ENCODE measurements at places on chromosomes 5 and 9. TPM values are rescaled to one million over a fixed set of nuclear protein-coding genes. Genes with fewer than 3 reads are reported as not detected.

DNA sequence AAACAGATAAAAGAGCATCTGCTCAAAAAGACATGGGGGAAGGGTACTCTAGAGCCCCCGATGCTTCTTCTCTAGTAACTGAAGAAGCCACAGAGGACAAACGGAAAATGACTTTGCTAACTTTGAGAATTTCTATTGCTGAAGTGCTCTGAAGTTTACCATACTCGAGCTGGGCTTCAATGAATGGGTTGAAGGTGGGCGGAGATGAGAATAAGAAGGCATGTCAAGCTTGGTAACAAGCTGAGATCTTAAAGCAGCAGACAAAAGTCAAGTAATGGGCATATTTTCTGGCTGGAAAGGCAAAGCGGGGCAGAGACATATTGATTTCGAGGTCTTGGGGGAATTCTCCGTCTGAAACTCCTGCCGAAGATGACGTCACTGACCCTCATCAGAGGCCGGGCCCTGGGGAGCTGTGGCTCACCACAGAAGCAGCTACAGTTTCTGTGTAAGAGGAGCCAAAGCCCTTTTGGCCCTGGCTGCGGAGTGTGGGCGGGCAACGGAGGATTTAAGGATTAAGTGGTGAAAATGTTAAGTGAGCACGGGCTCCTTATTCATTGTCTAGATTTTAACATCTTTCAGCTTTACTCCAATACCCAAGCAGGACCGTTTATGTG, 115.8 kb upstream of the SLIT3 start:
- H3K27me3 ChIP-seq = no peaks in the 10 kb centered on the region
- no peaks in the 10 kb centered on the region for H3K36me3 ChIP-seq
- H3K4me3 ChIP-seq = no peak overlapping the region
- DNase-seq = no peak

DNA sequence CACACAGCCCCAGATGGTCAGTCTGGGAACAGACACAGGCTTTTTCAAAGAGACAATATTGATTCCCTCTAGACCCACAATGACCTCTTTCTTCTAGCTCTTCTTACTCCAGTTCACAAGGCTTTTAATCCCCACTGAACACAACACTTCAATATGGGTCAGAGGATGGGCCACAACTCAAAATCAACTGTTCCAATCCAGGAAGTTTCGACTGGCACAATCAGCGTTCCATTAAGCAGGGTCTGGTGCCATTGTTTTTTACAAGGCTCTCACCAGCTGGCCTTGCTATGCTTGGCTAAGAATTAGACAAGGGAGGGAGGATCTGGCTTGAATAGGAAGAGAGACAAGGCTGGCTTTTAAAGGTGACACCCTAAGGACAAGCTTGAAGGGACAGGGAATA, 199.4 kb upstream of the SLC24A2 start:
- no peak for DNase-seq
- H3K36me3 ChIP-seq = no peaks in the 10 kb centered on the region
- H3K4me3 ChIP-seq = no peak overlapping the region
- H3K27ac ChIP-seq = no peak overlapping the region
- H3K4me1 ChIP-seq = no peaks in the 10 kb centered on the region

DNA sequence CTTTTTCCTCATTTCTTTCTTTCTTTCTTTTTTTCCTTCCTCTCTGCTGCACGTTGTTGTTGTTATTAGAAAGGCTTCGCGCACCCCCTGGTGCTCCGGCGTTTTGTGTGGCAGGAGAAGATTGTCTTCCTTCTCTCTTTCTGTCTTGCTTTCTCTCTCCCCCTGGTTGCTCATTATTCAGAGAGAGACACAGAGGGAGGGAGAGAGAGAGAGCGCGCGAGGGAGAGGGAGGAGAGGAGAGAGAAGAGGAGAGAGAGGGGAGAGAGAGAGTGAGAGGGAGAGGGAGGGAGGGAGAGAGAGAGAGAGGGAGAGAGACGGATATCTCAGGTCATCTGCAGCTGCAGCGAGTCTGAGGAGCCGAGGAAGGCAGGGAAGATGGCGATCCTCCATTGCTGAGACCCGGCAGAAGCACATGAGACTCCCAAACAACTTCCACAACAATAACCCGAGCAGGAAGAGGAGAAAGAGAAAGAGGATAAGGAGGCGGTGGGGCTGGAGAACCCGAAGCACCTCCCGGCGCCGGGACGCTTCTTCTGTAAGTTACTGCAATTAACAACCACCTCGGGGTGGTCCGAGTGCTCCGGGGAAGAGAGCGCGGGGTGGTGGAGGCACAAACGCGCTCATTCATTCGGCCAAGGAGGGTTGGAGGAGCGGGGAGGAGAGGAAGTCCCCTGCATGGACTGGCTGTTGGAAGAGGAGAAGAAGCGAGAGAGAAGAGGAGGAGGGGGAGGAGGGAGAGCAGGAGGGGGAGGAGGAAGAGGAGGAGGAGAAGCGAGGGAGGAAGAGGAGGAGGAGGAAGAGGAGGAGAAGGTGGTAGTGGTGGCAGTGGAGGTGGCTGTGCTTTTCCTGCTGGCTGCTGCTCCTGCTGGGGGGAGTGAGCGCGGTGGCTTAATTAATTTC, at the start of gene ZNF462:
Gene ZNF462, plus strand, starts transcription at position 346 of the 900 bp plus-strand sequence. CDS start 60,218 bp downstream, outside the sequence.
- H3K27me3 ChIP-seq = no peaks in the 10 kb centered on the region
- H3K4me1 ChIP-seq = peaks cover 42% of the 10 kb centered on the region
- H3K4me3 ChIP-seq = peak within 1 kb of the TSS; percentile 77
- H3K27ac ChIP-seq = peak within 1 kb of the TSS; percentile 91
- no peaks in the 10 kb centered on the region for H3K36me3 ChIP-seq

DNA sequence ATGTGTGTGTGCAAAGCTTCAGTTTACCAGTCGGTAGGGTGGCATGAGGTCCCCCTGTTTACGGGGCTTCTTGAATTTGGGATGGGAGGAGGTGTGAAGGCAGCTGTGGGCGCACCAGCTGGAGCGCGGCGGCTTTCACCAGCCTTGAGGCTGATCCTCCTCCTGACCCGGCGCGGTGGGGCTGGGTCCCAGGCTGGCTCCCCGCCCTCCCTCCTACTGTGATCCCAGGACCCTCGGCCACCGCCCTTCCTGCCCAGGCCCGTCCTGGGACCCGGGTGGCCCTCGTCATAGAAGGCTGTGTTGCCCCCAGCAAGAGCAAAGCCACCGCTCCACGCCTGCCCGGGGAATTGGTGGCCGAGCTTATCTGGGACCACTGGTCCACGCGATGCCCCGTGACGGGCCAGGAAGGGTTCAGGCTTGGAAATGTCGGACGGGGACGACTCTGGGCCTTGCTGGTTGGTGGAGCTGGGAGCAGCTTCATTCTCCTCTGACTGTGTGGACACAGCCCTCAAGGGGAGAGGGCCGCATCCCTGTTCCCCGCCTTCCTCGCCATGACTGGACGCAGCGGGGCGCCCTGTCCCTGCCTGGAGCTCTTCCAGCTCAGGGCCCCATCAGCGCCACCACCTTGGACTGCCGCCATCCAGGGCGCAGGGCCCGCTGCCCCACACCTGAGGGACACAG, 271.1 kb upstream of the IRX1 start:
- H3K4me1 ChIP-seq = peaks cover 23% of the 10 kb centered on the region
- no peak overlapping the region for H3K4me3 ChIP-seq

DNA sequence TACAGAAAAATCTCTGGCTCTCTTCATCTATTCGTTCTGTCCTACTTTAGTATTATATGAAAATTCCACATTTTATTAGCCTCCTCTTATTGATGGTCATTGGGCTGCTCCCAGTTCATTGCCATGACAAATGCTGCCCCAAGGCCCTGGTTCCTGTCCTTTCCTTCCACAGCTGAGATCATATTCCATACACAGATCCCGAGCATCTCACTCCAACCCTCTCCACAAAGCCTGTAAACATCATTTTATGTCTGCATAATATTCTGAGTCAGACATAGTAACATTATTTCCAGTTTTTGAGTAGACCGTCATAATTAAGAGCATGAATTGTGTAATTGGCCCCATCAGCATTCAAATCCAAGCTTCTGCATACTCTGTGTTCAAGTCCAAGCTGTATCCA, 86.3 kb downstream of the MVB12B start:
- no peaks in the 10 kb centered on the region for H3K36me3 ChIP-seq
- peaks cover 9% of the 10 kb centered on the region for H3K4me1 ChIP-seq
- no peak overlapping the region for H3K4me3 ChIP-seq

Gene CTNNA1
- total RNA-seq = 304 TPM

GRCh38 chr5:68080282-68081050, 135.1 kb upstream of the PIK3R1 start:
- H3K4me1 ChIP-seq = no peaks in the 10 kb centered on the region
- H3K27me3 ChIP-seq = no peaks in the 10 kb centered on the region
- H3K36me3 ChIP-seq = no peaks in the 10 kb centered on the region
- DNase-seq = no peak
- no peak overlapping the region for H3K27ac ChIP-seq

DNA sequence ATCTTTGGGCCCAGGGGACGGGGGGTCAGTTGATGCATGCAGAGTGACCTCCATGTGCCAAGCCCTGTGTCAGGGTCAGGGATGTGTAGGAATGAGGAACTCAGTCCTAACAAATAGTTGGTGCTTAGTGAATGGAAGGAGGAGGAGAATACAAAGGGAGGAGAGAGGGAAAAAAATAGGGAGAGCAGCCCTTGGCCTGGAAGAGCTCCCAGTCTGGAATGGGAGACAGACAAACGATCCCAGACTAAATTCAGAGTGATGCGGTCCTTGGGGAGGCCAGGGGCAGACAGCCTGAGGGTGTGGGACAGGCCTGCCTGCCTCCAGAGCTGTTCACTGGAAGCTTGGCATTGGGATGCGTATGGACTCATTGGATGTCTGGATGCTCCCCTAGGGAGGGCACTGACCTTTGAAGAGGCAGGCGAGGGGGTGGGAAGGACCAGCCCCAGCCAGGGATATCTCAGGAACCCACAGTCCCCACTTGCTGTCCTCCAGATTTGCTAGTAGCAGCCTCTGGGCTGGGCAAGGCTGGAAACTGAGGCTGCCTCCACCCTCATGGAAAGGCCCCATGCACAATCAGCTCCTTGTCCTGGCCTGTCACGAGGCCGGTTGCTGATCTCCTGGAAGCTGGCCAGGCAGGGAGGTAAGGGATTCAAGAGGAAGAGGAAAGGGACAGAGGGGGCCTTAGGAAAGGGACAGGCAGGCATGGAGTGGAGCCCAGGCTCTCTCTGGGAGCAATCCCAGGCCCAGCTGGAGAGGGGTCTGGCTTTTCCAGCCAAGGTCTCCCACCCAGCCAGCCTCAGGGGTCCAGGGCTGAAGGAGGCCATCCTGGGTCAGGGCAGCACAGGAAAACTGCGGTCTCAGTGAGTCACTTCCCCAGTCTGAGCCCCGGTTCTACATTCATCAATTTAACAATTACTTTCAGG, 69.0 kb upstream of the GGTA1 start:
- peak overlapping the region; percentile 6 for H3K4me3 ChIP-seq
- no peaks in the 10 kb centered on the region for H3K27me3 ChIP-seq
- H3K4me1 ChIP-seq = peaks cover 32% of the 10 kb centered on the region

GRCh38 chr5:124685404-124685930, 61.0 kb downstream of the ZNF608 start:
- no peak overlapping the region for H3K27ac ChIP-seq
- H3K36me3 ChIP-seq = no peaks in the 10 kb centered on the region
- no peaks in the 10 kb centered on the region for H3K27me3 ChIP-seq
- peaks cover 5% of the 10 kb centered on the region for H3K4me1 ChIP-seq

Gene GAS1
- total RNA-seq = 163 TPM

DNA sequence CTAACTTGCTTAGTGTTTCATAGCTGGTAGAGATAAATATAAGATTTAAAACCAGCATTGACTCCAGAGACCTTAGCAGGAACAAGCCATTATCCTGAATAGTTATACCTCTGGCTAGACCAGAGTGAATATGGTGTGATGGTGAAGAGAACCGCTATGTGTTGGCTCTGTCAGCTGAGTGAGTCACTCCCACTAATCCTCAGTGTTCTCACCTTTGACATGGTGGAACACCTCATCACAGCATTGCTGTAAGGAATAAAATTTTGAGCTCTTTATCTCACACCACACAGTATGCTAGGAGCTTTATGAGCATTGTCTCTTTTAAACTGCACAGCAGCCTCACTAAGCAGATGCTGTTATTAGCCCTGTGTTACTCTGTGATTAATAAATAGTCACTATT, 90.7 kb upstream of the DHFR start:
- no peaks in the 10 kb centered on the region for H3K36me3 ChIP-seq
- H3K27ac ChIP-seq = no peak overlapping the region
- no peaks in the 10 kb centered on the region for H3K4me1 ChIP-seq
- H3K4me3 ChIP-seq = no peak overlapping the region
- DNase-seq = no peak
- H3K27me3 ChIP-seq = no peaks in the 10 kb centered on the region

DNA sequence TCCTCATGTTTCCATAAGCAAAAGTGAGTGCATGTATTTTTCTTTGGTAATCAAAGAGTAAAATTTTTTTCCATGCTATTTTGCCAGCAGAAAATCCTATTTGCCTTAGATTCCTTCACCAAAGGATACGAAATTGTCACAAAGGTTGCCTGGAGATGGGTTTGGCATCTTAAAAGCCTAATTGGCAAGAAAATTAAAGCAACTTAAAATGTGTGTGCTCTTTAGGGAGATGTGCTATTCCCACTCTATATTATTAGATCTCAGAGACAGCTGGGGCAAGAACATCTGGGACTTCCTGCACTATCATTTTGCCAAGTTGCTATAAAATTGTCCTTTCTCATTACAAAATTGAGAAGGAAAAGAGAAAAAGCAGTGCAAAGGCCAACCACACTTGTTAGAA, 146.1 kb downstream of the PLCXD3 start:
- no peak overlapping the region for H3K27ac ChIP-seq

- peaks cover 16% of the 10 kb centered on the region for H3K4me1 ChIP-seq
- H3K4me3 ChIP-seq = no peak overlapping the region
- DNase-seq = no peak
- no peak overlapping the region for H3K27ac ChIP-seq
- no peaks in the 10 kb centered on the region for H3K27me3 ChIP-seq
Observed at GRCh38 chr5:172670444-172670843, 29.4 kb downstream of the NEURL1B start.

DNA sequence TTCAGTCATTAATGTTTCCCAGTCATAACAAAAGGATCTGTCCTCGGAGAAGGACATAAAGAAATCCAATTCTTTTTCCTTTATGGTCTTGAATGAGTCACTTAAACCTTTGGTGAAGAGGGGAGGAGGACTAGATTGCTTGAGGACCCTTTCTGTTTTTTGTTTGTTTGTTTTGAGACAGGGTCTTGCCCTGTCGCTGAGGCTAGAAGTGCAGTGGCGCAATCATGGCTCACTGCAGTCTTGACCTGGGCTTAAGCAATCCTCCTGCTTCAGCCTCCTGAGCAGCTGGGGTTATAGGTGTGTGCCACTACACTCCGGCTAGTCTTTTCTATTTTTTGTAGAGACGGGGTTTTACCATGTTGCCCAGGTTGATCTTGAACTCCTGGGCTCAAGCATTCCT, 12.3 kb downstream of the TIGD6 start:
- H3K27ac ChIP-seq = no peak overlapping the region
- no peaks in the 10 kb centered on the region for H3K27me3 ChIP-seq
- H3K36me3 ChIP-seq = no peaks in the 10 kb centered on the region

Gene HABP4
- total RNA-seq = 17.2 TPM
